OCI-M1 (cell line): ENCODE measurements at places on chromosomes 2 and 18.

- DNase-seq: no peak
Observed at GRCh38 chr18:68665628-68666027, 49.3 kb downstream of the TMX3 start.

GRCh38 chr2:63716146-63716545, 125.5 kb upstream of the UGP2 start:
- DNase-seq: no peak

DNA sequence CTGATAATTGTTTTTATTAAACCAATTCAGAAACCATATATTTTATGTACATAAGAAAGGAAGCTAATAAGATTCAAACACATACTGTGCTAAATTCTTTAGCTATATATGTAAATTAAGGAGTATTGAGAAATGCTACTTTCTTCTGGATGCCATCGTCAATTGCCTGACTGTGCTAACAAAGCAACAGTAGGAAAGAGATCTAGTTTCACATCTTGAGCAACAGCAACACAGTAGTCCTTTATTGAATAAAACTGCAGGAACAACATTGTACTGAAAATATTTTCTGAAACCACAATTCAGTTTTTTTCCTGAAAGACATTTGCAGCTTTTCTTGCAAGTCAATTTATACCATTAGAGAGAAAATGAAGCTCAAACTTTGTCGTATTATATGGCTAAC, 1404.9 kb upstream of the SLC39A10 start:
- no peak for DNase-seq

GRCh38 chr2:218282173-218282991, 9.9 kb downstream of the TMBIM1 start:
- no peak for DNase-seq

- no peak for DNase-seq
Observed at GRCh38 chr18:77129150-77129551, 3.4 kb downstream of the MBP start.

DNA sequence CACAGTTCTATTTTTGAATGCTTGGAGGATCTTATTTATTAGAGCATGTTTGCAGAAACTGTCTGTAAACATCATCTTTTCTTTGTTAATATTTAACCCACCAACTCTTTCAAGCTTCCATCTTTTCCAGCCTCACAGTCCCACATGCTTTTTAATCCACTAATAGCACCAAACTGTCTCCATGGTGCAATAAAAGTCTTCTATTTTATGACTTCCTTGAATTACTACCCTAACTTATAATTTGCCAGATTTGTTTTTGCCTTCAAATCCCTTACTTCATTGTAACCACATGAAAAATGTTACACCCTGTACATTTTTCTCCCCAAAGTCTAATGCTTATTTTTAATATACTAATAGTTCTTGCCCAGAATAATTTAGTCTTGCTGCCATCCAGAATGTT, 792.6 kb downstream of the PLCL1 start:
- no peak for DNase-seq

GRCh38 chr2:174149530-174149929, 98.8 kb downstream of the OLA1 start:
- no peak for DNase-seq

- DNase-seq: no peak
Observed at GRCh38 chr2:178700136-178700535, 107.1 kb downstream of the TTN start.

GRCh38 chr2:238843476-238843875, 4.4 kb upstream of the TWIST2 start:
- DNase-seq: no peak

- no peak for DNase-seq
Observed at GRCh38 chr2:110858993-110859701, 126.8 kb downstream of the ACOXL start.

DNA sequence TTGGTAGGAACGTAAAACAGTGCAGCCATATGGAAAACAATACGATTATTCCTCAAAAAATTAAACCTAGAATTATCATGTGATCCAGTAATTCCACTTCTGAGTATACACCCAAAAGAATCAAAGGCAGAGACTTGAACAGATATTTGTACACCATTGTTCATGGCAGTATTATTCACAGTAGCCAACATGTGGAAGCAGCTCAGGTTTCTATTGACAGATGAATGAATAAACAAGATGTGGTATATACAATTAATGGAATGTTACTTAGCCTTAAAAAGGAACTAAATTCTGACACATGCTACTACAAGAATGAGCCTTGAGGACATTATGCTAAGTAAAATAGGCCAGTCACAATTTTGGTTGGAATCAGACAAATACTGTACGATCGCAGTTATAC, 14.2 kb upstream of the RTTN start:
- no peak for DNase-seq

GRCh38 chr2:51263951-51264350, 232.0 kb upstream of the NRXN1 start:
- DNase-seq: no peak

GRCh38 chr2:54725343-54726099, 2.1 kb downstream of the EML6 start:
- no peak for DNase-seq

DNA sequence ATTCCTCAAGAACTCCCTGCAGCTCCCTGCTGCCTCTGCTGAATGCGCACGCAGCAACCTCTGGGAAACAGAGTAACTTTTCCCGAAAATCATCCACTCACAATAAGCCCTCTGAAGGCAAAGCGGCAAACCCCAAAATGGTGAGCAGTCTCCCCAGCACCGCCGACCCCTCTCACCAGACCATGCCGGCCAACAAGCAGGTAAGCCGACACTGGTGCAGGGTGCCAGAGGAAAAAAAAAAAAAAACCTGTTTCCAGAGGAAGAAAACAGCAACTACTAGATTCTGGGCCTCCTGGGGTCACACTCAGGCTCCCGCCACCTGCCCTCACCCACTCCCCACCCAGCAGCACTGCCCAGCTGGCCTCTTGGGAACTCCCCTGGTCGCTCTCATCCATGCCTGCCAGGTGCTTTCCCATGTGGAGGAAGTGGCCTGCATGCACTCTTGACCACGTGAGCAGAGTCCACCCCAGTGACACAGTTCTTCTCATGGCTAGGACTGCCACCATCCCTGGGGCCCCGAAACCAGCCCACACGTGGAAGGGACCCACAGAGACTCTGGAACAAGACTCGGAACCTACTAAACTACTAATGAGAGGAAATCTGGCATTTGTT, 36.9 kb downstream of the KCTD18 start:
- no peak for DNase-seq

DNA sequence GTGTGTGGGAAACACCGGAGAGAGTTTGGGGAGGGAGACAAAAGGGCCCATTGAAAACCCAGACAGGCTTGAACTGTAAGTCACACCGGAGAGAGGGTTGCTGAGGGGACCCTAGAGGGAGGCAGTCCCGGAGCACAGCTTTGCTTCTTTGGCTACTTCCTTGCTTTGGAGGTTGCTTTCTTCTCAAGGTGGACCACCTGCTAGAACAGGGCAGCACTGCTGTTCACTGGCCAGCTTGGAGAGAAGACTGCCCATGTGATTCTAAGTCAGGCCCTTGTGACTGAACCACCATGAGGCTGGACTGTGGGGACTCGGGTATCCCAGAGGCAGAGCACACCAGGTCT, 4.4 kb downstream of the ACTG2 start:
- no peak for DNase-seq

GRCh38 chr2:241768850-241769249, 7.8 kb upstream of the GAL3ST2 start:
- DNase-seq: no peak

- DNase-seq: no peak
Observed at GRCh38 chr2:105578166-105578565, 166.5 kb upstream of the NCK2 start.

GRCh38 chr2:88556026-88556425, 71.2 kb downstream of the EIF2AK3 start:
- DNase-seq: no peak

DNA sequence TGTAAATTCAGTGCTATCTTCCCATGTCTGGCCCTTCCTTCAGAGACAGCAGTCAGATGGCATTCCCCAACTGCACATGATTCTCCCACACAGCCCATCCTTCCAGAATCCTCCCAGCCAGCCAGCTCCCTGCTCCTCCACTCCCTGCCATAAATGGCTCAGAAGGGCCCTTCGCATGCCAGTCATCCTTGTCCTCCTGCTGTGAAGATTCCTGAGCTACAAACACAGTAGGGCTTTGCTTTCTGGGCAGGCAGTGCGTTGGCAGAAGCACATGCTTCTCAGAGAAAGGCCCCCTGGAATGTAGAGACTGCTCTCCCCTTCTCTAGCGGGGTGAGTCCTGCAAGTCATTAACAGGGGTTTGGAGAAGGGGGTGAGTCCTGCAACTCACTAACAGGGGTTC, 71.9 kb downstream of the TEX51 start:
- DNase-seq: no peak

DNA sequence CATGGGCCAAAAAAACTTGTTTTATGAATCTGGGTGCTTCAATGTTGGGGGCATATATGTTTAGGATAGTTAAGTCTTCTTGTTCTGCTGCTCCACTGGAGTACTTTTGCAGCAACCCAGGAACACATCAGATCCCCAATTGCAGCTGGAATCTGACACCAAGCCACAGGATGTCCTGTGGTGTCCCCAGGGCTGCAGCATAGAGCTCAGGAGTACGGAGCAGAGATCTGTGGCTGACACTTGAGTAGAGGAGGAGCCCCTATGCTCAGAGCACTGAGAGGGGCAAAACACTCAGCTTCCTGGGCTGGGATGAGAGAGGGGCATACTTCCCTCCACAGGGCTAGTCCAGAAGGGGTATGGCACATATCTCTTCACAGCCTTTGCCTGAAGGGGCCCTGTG, 138.9 kb upstream of the ERBB4 start:
- no peak for DNase-seq

DNA sequence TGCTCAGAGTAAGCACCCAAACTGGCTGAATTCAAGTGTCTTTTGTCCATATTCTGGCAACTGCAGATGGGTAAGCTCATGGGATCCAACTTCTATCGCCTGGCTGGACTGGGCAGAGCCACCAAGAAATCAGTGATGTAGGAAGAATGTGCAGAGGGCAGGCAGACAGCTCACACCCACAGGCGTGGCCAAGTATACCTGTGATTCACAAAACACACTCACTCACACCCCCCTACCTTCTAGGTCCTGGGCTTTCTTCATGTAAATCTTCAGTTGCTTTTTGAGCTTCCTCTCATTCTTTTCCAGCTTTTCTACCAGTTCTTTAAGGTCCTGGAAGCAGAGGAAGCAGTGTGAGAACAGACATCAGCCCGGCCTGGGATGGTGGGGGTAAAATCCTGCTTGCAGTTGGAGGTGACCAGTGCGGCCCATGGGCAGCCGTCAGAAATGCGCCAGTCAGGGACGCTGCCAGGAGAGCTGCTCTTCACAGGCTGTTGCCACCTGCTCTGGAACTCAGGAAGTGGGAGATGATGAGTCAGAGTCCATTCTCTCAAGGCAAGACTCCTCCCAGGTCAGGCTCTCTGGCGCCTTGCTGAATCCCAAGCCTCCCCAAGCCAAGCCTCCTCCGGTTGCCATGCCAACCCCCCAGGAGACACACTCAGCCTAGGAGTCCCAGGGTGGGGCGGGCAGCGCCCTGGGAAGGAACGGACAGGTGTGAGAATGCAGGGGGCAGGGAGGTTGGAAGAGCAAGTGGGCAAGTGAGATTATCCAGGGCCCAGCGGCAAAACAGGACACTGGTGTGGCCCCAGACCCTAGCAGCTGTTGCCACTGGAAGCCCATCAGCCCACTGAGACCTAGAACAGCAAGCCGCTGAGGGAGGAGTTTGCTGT, 36.2 kb upstream of the ACAA2 start:
- no peak for DNase-seq

DNA sequence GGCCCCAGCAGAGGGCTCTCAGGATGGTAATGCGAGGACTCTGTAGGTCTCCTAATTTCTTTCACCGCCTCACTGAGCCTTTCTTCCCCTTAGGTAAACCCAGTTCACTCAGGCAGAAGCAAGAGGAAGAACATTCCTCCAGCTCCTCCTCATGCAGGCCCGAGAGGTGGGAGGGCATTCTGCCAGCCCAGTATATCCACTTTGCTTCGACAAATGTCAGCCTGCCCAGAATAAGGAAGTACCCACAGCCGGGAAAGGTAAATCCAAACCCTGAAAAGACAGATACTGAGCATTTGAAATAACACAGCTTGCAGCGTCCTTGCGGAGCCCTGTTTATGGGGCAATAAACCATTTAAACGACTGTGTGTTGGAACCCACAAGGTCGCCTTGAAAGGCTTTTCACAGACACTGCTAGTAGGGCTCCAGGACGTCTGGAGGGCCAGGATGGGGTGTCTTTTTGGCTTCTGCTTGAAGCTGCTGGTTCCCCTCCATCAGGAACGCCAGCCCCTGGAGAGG, 63.0 kb upstream of the STPG4 start:
- DNase-seq: no peak

- DNase-seq: peak; percentile 31
Observed at GRCh38 chr2:37892436-37893114, 32.5 kb upstream of the RMDN2 start.

- DNase-seq: peak; percentile 80
Observed at GRCh38 chr18:55477499-55477859, 110.5 kb downstream of the TCF4 start.

DNA sequence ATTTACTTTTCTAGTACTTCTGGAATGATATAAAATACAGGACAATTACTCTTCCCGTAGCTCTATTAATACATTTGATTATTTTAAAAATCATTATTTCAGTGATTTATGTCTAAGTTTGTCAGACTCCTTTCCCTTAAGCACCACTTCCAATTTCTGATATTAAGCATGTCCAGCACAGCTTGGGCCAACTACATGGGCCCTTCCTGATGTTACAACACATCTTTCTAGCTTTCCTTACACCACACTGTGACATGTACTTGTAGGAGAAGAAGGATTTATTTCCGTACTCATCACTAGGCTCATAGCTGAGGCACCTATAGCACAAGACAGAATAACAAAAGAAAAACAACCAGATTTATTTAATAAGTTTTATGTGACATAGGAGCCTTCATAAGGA, 134.8 kb upstream of the HNRNPA3 start:
- no peak for DNase-seq

GRCh38 chr2:52113338-52113737, 1081.4 kb upstream of the NRXN1 start:
- no peak for DNase-seq

DNA sequence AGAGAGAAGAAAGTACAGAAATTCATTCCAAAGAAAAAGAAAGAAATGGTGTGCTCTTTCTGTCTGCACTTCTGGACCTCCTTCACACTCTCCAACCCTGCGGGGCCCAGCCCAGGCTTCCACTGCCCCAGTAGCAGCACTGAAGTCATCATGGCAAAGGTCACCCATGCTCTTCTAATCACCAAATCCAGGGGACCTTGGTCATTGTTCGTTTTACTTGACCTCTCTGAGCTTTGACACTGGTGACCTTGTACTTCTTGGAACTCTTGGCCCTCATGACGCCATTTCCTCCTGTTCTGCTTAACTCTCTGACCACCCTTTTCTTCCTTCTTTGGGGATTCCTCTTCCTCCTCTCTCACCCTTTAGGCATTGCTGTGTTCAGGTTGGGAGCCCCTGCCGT, 105.6 kb downstream of the SMAD7 start:
- no peak for DNase-seq
